ENCODE measurements at places on chromosomes 2 and 18.

- DNase-seq: no peak
Observed at GRCh38 chr2:112996635-112997034, 8.6 kb upstream of the IL36A start.

DNA sequence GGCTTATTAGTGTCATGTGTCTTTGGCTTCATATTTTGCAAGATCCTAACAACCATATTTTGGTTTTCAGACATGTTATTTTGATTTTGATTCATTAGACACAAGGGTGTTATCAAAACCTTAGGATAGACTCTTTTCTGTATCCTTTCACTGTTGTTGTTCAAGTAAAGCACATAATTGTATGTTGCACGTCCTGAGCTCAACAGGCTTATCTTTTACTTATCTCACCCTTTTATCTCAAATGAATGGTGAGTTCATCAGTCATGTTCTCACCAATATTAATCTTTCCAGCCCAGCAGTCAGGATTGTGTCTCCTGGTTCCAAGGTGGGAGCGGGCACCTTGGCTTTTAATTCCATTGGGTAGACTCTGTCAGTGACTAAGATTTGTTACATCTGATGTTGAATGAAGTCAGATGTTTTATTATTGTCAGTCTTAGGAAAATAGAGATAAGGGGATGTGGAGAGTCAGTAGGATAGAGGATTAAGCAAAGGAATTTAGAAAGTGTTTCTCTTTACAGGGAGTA, 11.9 kb downstream of the GPN1 start:
- no peak for DNase-seq

GRCh38 chr18:63440881-63441280, 18.6 kb upstream of the VPS4B start:
- no peak for DNase-seq

DNA sequence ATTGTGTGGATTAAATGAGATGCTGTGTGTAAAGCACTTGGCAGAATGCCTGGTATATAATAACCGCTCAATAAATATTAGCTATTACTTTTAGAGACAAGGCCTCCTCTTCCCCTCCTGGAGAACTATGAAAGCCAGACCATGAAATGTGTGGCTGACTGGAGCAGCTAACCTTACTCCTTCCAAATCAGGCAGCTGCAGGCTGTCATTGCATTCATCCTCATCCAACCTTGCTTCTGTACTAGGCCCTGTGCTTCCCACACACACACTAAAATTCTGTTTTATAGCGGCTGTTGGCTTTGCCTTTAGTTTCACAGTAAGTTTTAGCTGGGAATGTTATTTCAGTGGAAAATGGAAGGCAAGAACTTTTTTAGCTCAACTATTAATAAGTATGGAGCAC, 10.2 kb upstream of the SP9 start:
- no peak for DNase-seq

DNA sequence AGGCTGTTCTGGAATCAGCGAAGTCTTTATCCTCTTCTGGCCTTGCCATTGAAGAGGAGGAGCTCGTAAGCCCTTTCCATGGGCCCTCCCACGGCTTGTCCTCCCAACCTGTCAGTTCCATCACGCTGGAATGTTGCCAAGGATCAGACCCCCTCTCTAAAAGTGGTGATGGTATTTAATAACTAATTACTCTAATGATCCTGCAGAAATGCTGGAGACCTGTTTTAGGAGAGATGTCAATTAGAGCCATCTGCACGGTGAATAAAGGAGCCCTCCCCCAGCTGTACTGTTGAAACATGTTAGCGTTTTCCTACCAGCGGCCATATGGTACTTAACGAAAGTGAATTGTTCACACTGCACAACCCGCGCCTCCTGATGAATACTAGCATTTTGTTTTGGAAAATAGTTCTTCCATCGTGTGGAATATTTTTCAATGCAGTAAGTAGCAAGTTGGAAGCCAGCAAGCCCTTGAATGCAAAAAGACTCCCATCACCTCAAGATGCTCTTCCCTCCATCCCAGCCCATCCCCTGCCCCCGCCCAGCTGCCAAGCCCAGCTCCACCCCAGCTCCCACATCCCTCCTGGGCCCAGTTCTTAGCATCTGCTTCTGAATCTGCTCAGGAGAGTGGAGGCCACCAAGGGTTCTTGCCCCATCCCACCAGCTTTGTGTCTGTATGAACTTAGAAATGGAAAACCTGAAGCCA, 145.4 kb downstream of the KLHL29 start:
- no peak for DNase-seq

- DNase-seq: no peak
Observed at GRCh38 chr2:135783439-135783838, 41.8 kb downstream of the UBXN4 start.

DNA sequence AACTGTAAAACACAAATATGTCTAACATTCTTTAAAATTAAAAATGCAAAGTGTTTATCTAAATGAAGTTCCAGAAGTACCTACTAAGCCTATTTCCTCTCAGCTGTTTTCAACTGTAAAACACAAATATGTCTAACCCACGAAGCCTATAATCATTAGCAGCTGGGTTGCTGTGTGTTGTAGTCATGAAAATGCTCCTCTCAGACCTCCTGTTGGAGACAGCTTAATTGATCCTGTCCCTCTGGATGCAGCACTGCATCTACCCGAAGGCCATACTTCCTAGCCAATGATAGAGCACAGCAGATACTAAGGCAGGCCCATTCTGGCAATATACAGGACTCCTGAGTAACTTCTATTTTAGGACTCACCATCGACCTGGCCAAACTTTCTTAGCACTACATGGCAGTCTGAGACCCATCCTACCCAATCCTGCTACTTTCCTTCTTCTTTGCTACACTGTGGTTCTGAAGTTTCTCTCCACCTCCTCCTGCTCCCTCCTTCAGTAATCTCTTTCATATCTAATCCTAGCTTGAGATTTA, 92.5 kb upstream of the RBBP8 start:
- DNase-seq: no peak

DNA sequence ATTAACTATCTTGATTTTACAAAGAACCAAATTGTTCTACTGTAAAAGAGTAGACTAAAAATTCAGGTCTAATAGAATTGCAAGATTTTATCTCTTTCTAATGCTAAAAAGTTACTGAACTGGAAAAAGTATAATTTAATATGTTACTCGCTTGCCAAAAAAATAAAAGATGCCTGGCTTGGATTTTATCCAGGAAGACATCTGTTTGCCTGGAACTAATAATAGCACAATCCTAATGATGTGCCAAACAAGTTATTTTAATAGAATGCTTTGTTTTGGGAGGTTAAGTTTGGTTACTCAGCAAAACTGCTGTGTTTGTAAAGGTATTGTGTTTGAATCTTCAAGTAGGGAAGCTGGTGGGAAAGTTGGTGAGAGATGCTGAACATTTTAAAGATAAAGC, 19.4 kb upstream of the ZSWIM2 start:
- no peak for DNase-seq

DNA sequence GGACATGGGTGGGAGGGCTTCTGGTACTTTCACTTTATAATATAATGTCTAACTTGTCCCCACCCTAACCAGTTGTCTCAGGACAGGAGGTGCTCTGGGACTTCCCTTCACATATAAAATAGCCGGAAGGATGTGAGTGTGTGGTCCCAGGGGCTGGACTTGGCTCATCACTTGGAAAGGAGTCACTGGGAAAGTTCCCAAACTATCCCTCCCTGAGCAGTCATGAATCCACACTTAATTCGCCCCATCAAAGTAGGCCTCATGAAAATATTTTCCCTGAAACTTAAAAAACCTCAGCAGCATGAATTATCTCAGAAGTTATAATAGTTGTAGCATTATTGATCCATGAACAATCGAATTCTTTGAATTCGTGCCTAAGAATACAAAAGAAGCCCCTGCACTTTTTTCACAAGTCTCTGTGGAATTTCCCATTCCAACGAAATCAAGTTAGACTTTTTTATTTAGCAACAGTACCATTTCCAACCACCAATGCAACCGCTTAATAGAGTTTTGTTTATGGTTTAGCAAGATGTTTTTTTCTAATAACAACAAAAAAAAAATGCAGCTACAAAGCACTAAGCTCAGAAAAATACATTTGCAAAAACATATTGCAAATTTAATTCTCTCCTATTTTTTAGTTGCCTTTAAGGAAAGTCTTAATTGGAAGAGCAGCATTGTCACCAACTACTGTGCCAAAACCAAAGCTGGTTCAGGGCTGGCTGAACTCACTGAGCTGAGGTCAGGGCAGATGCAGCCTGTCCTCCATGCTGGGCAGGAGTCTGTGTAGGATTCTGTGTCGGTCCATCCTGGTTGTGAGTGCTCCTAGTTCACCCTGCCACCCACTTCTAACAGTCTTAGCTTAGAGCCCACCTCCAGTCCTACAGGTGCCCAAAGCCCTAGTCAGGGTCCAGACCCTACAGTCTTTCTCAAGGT, 68.8 kb upstream of the SPTBN1 start:
- DNase-seq: no peak

DNA sequence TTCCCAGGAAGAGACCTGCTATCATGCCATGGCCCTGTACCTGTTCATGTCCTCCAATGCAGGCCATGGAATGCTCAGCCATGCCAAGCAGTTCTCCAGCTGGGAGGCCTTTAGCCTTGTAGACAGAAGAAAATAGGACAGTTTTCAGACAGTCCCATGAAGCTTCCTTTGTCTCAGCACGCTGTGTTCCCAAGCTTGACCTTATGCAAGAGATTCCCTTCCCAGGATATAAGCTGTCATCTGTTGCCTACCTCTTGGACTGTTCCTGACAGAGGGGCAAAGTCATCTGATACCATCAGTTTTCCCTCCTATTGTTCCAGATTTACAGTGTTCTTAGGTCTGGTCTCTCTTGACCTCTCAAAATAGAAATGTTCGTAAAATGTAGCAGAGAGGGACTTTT, 96.6 kb upstream of the EML6 start:
- DNase-seq: no peak

- no peak for DNase-seq
Observed at GRCh38 chr2:85666435-85667316, 1.3 kb downstream of the SFTPB start.

DNA sequence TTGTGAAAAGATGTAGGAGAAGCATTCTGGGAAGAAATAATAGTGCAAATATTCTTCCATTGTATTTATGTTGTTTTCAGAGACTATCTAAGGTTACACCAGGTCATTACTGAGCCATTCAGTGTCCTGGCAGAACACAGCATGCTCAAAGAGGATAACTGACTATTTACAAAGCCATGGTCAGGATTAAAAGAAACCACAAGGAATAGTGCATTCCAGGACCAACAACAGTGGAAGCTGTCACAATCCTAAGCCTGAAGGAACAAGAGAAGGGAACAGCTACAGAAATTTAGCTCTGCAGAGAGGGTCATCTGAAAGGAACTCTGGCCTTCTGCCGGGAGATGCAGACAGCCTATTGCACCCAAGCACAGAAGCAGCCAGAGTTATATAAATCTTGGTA, 116.7 kb downstream of the DSC3 start:
- peak; percentile 59 for DNase-seq

DNA sequence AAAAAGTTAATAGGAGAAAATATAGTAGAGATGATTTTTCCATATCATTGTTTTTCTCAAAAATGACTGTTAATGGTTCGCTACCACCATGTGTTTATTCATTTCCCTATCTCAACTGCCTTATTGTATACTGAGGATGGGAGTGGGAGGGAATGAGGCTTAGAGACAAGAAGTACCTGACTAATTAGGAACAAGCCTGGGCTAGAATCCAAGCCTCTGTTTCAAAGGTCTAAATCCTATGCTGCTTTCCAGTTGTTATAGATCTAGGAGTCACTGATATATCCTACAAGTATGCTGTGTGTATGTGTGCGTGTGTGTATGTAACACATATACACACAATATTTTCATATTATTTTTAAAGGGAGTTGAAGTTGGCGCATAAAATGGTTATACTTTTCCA, 465.9 kb downstream of the EPHA4 start:
- no peak for DNase-seq

DNA sequence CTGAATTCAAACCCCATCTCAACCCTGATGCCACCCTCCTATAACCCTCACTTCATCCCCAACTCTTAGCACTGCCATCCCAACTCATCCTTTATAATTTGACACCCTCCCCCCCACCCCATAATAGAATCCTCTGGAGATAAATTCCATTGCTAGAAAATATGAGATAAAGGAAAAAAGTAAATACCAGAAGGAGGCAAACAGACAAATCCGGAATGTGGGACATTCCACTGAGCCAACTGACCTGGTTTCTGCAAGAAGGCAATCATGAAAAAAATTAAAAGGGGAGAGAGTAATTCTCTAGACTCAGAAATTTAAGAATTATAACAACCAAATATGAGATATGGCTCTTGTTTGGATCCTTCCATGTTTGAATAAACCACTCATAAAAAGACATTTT, 132.4 kb downstream of the CYP26B1 start:
- DNase-seq: no peak

- DNase-seq: no peak
Observed at GRCh38 chr2:72037261-72037666, 110.4 kb downstream of the CYP26B1 start.

- DNase-seq: no peak
Observed at GRCh38 chr2:28748176-28748575, 3.5 kb upstream of the PPP1CB start.

DNA sequence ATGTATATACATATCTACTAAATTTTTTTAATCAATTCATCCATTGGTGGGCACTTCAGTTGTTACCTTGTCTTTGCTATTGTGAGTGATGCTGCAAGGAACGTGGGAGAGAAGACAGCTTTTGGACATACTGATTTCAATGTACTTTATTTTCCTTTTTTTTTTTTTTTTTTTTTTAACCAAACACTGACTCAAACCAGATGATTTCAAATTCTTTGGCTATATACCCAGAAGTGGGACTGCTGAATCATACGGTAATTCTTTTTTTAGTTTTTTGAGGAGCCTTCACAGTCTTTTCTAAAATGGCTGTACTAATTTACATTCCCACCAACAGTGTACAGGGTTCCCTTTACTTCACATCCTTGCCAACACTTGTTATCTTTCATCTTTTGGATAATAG, 204.7 kb downstream of the INSIG2 start:
- DNase-seq: no peak

GRCh38 chr2:113807721-113808120, 51.3 kb upstream of the SLC35F5 start:
- DNase-seq: no peak

DNA sequence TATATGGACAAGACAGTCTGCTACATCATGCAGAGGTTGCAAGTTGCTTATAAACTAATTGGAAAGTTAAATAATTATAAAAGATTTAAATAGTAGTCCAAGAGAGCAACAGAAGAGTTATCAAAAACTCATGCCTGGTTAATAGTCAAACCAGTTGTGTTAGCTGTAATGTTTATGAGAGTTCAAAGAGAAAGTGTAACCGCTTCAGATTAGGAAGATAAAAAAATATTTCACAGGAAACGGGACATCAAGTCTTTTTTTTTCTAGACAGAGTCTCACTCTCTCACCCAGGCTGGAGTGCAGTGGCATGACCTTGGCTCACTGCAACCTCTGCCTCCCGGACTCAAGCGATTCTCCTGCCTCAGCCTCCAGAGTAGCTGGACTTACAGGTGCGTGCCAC, 34.6 kb upstream of the RNF125 start:
- DNase-seq: no peak

DNA sequence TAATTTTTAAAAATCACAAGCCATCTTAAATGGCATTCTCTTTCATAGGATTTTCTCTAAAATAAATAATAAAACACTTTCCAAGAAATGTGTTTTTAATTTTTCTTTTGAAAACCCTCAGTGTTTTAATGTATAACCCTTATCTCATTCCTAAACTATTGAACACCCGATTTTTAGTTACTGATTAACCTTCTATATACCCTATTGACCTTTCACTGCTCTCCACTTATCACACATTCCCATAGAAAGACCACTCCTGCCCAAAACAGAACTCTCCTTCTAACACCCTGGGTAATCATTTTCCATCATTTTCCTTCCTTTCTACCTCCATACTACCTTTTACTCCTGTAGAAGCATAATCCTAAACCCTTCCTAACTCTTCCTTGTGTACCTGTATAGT, 102.4 kb downstream of the EPC2 start:
- no peak for DNase-seq

- DNase-seq: no peak
Observed at GRCh38 chr2:20617081-20617575, 33.8 kb downstream of the HS1BP3 start.

Measured in HAP-1 (cell line).